ENCODE measurements at places on chromosomes 3 and 15.

DNA sequence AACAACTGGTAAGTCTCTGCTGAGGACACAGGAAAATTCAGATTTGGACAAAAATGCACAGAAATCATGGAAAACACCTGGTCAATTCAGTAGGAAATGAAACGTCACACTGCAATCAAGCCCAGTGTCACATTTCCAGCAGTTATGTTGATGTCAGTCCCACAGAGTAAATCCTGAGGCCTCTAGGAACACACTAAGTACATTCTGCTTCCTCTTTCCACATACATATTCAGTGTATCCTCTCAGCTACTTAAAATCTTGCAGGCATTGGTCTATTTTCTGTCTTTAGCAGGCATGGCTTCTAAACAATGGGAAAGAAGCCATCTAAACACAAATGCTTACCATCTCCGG is 207.8 kb downstream of the PLCL2 start:
- no peak for DNase-seq

GRCh38 chr3:46193436-46193835 is 14.7 kb downstream of the CCR1 start:
- no peak for DNase-seq

DNA sequence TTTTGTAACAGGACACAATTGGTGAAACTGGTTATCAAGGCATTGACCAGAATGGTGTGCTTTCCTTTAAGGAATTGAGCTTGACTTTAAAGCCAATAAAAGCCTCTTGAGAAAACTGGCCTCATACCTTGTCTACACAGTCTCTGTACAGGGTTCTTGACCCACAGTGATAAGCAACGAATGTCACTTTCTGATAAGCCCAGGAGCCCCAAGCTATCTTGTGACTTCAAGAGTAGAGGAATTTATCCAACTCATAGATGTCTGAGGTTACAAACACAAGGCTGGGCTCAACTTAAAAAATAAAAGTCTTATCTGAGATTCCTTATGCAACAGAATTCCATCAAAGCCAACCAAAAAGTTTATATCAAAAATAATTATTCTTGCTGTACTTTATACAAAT is 212.1 kb downstream of the GBE1 start:
- DNase-seq = no peak

DNA sequence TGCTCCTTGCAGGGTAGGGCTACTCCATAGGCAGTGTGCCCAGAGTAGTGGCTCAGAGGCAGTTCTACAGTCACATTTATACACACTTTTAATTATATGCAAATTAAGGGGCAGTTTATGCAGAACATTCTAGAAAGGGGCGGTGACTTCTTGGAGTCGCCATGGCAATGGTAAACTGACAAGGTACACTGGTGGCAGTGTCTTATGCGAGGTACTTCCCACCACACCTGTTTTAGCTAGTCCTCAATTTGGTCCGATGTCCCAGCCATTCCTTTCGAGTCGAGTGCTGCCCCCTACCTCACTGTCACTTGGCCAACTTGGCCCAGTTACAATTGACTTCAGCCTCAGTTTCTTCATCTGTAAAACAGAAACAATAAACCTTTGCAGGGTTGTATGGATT is 3.8 kb upstream of the IRAK2 start:
- DNase-seq = no peak

- DNase-seq = no peak
Observed at GRCh38 chr15:84151205-84151931, 84.2 kb upstream of the GOLGA6L4 start.

- DNase-seq = no peak
Observed at GRCh38 chr15:98567951-98568350, 80.4 kb upstream of the IGF1R start.

GRCh38 chr3:194369522-194370279 is at the start of gene LRRC15:
TSS of gene LRRC15 (minus strand) at chr3:194369743. CDS start at chr3:194361043, 8,700 bp downstream.
- DNase-seq = no peak

Data from skeletal muscle cell (primary cell).